M059J (cell line): ENCODE measurements at places on chromosomes 1 and 21. TPM values are rescaled to one million over a fixed set of nuclear protein-coding genes. Genes with fewer than 3 reads are reported as not detected.

GRCh38 chr1:45953934-45954847 is 150.8 kb downstream of the MAST2 start:
- peak; percentile 86 for DNase-seq

The PAQR6 gene
- 0.37 and 1.0 TPM in 2 replicates for total RNA-seq

DNA sequence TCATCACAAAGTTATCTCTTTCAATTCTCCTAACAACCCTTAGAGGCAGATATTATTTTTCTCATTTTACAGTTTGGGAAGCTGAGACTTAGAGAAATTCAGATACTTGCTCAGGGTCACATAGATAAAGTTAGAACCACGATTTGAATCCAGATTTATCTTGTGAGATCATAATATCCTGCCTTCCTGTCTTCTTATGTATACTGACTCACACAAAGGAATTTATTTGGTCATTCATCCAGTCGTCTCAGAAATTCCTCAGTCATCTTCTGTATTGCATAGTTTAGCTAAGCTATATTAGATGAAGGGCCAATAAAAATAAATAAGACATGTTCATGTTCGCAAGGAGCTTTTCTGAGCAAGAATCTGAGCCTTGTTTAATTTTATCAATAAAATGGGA is 35.8 kb upstream of the RUNX1 start:
- peak; percentile 95 for DNase-seq

The OR2T11 gene
- not detected in 2 replicates for total RNA-seq

GRCh38 chr1:165787741-165788140 is 19.1 kb upstream of the TMCO1 start:
- no peak for DNase-seq

The ZNF648 gene
- not detected in 2 replicates for total RNA-seq

- peak; percentile 93 for DNase-seq
Observed at GRCh38 chr1:8702850-8703810, 114.3 kb downstream of the RERE start.

GRCh38 chr21:17786851-17787181 is 32.3 kb downstream of the C21orf91 start:
- DNase-seq = no peak

The NEK7 gene
- 181 and 192 TPM in 2 replicates for total RNA-seq

The TMED5 gene
- total RNA-seq = 95.3 and 113 TPM in 2 replicates

The DYNLT4 gene
- total RNA-seq = 1.4 TPM in 1 of 2 replicates, not detected in the other

The TLCD4 gene
- 10.1 and 11.5 TPM in 2 replicates for total RNA-seq

DNA sequence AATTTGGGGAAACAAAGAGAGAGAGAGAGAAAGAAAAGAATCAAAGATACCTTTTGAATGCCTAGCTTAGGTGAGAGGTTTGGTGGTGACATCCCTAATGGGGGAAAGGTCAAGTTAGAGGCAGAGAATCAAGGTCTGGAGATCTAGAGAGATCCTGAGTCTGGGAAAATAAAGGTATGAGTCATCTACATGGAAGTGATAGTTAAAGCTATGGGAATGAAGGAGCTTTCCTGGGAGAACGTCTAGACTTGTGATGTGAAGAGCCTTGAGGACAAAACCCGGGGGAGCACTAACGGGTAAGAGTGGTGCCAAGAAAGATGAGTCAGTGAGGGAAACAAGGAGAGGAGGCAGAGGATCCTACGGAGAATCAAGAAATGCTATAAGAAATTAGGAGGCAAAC is 110.8 kb upstream of the RUNX1 start:
- peak; percentile 91 for DNase-seq

GRCh38 chr1:161137881-161138280 is 5.4 kb upstream of the DEDD start:
- DNase-seq = no peak

DNA sequence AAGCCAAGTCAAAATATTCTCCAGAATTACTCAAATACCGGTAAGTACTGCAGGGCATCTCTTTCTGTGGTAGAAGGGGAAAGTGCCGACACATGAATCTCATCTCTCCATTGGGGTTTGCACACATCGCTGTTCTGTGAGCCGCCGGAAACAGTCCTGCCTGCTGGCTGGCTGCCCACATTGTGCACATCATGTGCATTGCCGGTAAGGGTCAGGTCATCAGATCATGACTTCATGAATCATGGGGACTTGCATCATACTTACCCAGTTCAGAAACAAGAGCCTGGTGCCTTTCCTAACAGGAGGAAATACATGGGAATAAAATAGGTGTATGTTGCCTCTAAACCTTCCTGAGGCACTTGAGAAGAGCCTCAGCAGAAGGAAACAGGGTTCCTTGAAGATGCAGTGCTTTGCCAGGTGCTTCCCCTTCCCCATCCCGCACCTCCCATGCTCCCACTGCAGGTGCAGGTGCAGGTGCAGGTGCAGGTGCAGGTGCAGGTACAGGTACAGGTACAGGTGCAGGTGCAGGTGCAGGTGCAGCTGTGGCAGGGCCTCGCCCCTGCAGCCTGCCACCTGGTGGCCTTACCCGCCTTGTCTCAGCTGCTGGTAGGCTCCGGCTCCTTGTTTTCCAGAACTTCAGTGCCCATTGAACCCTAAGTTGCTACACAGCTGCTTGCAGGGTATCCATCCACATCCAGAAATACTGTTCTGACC is 26.5 kb downstream of the GPR137B start:
- peak; percentile 62 for DNase-seq

GRCh38 chr1:215119719-215120365 is 37.3 kb downstream of the KCNK2 start:
- DNase-seq = no peak

The RIMKLA gene
- total RNA-seq = not detected in 2 replicates

GRCh38 chr1:158161446-158161845 is 19.2 kb upstream of the CD1D start:
- no peak for DNase-seq

GRCh38 chr1:15323351-15323988 is 76.4 kb downstream of the FHAD1 start:
- DNase-seq = peak; percentile 72

DNA sequence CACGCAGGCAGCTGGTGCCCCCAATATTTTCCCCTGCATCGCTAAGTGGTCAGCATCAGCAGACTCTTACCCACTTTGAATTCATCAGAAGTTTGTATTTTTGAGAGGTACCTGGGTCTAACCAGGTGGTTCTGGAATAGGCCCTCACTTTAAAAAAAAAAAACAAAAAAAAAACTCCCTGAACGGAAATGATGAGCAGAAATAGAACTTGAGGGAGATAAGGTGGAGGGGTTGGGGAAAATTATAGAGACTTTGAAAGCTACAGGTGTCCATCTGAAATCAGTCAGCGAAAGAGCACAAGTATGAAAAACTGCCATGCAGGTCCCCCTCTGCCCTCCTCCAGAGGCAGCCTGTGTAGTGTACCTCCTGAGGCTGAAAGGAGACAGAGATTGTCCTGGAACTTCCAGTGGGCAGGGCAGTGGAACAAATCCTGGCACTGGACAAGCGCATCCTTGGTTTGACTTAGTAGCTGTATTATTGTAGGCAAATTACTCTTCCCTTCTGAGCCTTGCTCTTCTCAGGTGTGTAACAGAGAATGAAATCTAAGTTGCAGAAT is 1.2 kb downstream of the SLAMF7 start:
- no peak for DNase-seq

DNA sequence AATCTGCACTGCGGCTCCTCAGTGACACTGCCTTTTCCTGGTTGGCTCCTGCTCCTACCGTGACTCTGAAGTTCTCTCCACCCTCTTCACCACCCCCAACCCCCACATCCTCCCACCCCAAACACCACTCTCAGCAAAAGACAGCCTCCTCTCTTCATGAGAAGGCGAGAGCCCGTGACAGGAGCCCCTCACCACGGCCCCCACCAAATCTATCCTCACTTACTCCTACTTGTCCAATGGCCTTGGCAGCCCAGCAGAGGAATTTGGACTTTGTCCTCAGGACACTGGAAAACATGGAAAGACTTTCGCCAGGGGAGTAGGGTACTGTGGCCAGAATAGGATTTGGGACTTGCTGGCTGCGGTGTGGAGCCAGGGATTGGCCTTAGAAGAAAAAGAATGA is 6.9 kb downstream of the TMEM125 start:
- no peak for DNase-seq

GRCh38 chr1:21868482-21868881 is 56.4 kb downstream of the LDLRAD2 start:
- no peak for DNase-seq

GRCh38 chr1:230807029-230807428 is 59.8 kb downstream of the CAPN9 start:
- DNase-seq = no peak

The SPRR2B gene
- total RNA-seq = not detected in 2 replicates

GRCh38 chr1:208866386-208866955 is 622.3 kb upstream of the PLXNA2 start:
- no peak for DNase-seq

DNA sequence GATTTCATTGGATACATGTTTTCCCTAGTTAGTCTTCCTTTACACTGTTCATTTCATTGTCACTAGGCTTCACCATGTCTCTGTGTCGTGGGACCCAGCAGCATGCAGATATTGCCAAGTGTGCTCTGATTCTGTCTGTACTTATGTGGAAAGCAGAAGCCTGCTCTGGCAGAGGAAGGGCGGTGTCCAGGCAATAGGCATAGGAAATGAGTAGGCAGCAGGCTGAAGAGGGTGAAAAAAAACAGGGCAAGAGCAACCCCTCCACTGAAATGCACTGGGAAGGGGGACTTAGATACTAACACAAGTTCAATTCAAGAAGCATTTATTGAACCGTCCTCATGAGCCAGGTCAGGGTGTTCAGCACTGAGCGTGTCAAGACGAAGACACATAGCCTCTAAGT is 85.2 kb upstream of the VAV3 start:
- no peak for DNase-seq

DNA sequence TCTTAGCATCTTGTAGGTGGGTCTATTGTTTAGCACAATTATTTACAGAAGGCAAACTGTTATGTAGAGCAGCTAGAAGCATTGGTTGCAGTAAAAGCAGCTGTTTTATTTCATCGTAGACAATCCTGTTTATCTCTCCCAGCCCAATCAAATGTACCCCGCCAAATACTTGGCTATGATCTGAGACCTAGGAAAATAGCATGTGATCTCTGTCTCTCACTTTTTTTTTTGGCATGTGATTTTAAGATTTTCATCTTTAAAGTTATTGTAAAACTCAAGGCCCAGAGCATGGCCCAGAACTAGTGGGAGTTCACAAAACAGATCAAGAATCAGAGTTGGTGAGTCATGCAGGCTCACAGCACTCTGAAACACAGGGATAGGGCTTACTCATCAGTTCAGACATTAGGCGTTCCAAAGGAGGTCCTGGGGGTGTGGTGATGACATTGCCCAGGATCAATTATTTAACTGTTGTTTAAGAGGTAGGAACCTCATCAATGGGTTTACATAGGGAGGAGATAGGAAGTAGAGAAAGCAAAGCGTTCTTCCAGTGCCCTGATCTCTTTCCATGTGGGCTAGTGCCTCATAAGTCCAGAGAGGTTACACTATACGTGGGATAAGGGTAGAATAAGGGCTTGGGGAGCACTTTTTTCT is 40.2 kb downstream of the TBX19 start:
- peak; percentile 88 for DNase-seq
